ENCODE measurements at places on chromosomes 7 and 10.
A peak's percentile ranks its signal among the peaks of the same experiment; 100 is the strongest.

DNA sequence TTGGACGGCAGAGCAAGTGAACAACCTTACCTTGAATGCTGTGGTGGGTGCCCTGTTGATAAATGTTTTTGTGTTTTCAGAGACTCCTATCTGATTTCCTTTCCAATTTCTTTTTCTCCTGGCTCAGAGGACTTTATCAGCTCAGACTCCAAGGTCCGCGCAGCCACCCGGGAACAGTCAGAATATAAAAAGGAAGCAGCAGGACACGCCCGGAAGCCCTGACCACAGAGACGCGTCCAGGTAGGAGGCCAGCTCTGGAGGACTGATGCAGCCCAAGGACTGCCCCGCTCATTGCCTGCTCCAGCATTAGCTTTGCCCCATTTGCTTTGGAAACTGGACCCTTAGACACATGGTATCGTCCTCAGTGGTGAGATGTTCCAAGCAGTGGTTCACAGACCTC, 61.3 kb downstream of the TACC2 start:
- DNase-seq, result no peak

DNA sequence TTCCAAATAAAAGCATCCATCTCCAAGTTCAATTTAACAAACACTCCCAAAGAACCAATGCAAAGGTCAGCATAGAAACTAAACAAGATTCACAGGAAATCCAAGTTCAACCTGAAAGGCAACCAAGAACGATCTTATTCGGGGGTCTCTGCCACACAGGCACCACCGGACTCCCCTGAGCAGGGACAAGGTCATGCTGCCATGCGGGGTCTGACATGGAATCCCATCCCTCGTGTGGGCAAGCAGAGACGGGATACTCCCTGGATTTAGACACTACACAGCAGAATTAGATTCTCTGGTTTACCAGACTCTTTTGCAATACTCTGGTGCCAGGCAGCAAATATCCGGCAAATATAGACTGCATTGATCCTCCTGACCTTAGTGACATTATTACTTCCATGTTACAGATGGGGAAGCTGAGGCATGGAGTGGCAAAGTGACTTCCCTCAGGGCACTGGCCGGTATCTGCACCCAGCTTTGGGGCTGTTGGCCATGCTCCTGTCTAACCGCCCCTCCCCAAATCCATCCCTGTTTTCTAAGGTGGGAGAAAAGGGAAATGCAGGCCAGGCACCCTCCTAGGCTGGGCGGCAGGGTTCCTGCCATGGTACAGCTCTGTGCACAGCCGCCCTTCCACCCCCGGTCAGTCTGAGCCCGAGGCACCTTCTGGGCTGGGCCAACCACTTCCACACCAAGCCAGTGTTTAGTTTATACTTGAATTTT, 111.8 kb downstream of the VIPR2 start:
- no peak for DNase-seq

DNA sequence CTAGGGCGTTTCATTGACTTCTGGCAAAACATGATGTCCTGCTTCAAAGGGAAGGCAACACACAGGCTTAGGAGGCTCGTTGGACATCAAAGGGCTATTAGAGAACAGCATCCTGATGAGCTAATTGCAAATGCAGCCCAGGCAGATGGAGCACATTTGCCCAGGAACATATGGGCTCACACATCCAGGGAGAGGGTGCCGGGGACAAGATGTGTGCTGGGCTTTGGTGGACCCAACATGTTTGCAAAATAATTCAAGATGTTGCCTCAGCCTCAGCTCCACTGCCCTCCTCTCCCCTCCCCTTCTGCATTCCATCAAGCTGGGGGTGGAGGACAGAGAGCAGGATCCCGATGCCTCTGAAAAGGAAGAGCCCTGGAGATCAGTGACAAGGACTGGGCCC, 217.1 kb upstream of the ZMIZ1 start:
- DNase-seq, result peak; percentile 36

GRCh38 chr7:47374538-47374937, 207.4 kb downstream of the TNS3 start:
- DNase-seq, result no peak

DNA sequence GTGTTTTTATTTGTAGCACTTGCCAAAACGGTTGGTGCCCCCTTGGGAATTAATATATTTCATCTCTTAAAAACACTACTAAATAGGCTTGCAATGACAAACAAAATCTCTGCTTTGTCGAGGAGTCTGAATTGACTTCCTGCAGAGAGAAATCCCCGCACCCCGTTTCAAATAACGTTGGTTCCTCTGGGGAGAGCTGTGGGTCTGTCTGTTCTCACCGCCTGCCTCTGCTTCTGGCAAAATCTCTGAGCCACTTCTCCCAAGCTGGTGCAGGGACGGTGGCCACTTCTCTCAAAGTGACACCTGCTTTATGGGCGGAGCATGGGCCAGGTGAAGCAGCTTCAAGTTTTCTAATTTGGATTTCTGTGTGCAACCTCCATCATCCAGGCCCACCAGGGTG, 186.3 kb upstream of the ADARB2 start:
- DNase-seq, result no peak

GRCh38 chr7:138943061-138943460, 38.1 kb downstream of the KIAA1549 start:
- no peak for DNase-seq

- DNase-seq, result no peak
Observed at GRCh38 chr7:71457846-71458590, 326.1 kb downstream of the GALNT17 start.

GRCh38 chr10:60394446-60394845, 4.8 kb upstream of the ANK3 start:
- DNase-seq, result no peak

GRCh38 chr7:2720024-2720423, 32.0 kb downstream of the AMZ1 start:
- no peak for DNase-seq

DNA sequence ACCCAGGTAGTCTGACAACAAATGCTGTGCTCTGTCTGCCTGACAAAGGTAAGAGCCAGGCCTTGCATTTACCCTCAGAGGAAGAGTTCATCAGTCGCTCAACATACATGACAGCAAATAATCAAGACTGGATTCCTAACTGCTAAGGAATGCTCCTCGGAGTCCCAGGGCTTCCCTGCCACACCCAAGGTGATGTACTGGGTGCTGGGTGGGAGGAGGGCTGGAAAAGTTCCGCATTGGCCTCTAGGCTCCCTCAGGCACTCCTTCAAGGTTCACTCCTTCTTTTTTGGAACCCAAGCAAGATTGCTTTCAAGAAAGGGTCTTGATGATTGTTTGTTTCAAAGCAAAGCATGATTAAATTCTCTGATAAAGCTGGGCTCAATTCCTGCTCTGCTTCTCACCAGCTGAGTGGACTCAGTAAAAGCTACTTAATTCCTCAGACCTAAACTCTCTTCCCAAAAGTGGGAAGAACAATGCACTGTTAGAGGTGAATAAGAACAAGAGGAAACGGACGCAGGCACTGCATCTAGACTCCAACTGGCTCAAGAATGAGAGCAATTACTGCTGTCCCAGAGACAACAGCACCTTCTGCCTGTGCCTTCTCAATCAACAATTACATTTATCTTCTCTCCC, 173.5 kb downstream of the ELMO1 start:
- no peak for DNase-seq

GRCh38 chr10:80609331-80609730, 71.6 kb downstream of the SH2D4B start:
- no peak for DNase-seq

DNA sequence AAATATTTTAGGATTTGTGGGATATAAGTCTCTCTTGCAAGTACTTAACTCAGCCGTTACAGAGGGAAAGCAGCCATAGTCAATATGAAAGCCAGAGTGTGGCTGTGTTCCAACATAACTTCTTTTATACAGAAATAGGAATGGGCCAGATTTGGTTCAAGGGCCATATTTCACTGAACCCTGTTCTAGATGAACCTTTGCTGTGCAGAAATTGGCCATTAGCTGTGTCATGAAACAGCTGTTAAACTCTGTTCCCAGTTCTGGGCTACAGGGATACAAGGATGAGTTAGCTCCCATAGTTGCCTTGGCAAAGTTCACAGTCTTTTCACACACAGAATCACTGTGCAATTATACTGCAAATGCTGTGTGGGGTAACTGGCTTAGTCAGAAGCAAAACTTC, 213.9 kb upstream of the LRRN3 start:
- no peak for DNase-seq

DNA sequence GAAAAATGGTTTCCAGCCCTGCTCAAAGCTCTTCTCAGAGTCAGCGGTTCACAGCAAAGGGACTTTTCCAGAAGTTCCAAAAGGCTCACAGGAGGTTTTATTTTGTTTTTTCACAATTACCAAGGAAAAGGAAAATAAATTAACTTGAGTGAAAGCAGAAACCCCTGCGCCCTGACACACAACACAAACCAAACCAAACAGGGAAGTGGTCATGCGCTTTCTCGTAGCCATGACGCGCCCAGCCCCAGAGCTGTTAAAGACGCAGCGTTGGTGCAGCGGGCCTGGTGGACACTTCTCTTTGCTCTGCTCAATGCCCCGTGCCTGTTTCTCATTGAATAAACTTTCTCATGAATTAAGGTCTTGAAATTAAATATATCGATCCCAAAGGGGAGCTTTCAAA, 134.4 kb upstream of the LYZL2 start:
- no peak for DNase-seq

DNA sequence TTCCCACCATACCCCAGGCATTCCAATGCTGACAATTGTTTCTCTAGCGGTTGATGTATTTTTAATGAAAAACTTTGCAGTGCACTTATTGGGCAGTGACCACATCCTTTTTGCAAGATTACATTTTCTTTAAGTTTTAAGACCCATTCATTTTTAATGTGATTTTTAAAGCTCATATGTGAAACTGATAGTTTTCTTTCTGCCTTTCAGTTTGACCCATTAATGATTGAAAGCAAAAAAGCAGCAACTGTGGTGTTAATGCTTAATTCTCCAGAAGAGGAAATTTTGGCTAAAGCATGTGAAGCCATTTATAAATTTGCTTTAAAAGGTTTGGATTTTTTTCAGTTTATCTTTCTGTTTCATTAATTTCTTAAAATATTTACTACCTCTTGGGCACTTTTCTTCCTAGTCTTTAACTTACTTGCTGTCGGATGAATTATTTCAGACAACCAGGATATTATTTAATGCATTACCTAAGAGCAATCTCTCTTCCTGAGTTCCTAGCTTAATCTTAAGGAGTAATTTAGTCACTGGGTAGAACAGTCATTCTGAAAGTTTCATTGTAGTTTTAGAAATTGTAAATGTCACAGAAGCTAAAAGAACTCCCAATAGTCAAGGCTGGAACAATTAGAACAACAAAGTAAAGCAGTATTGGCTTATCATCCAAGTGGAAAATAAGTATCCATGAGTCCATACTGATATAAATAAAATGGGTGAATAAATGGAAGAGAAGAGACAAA, 18.3 kb downstream of the ARMC3 start:
- no peak for DNase-seq

- DNase-seq, result no peak
Observed at GRCh38 chr7:91767820-91768219, 112.7 kb downstream of the MTERF1 start.

DNA sequence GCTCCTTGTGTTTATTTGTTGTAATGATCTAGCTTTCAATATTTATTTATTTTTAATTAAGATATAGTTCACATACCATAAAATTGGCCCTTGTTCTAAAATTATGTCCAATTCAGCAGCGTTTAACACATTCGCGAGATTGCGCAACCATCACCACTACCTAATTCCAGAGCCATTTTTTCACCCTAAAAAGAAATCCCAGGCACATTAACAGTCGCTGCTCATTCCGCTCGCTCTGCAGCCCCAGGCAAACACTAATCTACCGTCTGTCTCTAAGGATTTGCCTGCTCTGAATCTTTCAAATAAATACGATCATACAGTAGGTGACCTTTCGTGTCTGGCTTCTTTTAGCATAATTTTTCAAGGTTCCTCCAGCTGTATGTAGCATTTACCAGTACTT, 616.7 kb downstream of the CALN1 start:
- DNase-seq, result no peak

GRCh38 chr10:69449841-69450240, 1.4 kb upstream of the TSPAN15 start:
- no peak for DNase-seq

DNA sequence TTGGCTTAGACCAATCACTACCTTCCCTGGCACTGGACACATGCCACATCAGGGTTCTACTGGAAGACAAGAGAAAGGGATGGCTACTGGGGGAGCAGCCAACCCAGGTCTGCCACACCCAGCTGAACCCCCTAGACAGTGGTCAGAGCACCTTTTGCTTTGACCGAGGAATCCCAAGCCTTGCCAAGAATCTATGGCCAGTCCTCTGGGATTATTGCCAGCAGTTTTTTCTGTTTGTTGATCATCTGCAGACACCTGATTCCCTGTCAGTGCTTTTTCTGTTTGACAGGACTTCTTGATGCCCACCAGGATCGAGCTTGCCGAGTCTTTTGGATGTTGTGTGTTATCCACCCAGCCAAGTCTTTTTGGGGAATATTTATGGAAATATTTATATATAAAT, 476.2 kb upstream of the GALNT17 start:
- no peak for DNase-seq

DNA sequence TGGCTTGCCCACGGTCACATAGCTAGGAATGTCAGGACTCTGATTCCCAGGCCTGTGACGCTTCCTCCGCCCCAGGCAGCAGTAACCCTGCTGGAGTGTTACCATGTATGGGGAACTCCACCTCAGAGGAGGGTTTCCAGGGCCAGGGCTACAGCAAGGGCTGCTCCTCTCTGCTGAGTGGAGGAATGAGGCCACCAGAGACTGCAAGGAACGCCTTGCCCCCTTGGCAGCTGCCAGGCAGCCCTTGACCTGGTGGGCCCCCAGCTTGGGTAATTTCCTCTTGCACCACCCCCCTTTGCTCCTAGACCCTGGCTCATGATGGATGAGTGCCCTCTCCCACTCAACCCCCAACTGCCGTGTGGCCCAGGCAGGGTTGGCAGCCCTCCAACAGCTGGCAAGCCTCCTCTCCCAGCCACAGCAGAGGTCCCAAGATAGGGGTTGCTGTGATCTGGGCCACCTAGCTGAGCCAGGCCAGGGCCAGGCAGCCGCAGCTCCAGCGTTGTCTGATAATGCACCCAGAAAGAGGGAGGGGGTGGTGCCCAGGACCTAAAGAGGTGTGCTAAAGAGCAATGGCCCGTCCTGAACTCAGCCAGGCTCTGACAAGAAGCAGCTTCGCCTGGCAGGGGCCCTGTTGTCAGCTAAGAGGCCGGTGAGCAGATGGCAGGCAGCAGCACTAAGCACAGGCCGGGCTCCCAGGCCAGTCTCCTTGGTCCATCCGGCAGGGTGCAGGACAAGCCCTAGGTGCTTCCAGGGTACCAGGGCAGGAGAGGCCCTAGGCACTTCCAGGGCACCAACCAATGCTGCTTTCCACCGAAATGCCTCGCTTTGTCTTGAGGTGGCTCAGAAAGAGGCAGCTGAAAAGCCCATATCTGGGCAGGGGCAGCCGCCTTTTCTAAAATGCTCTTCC, 35.4 kb downstream of the DRGX start:
- no peak for DNase-seq

- no peak for DNase-seq
Observed at GRCh38 chr7:124403587-124403986, 362.0 kb downstream of the GPR37 start.

DNA sequence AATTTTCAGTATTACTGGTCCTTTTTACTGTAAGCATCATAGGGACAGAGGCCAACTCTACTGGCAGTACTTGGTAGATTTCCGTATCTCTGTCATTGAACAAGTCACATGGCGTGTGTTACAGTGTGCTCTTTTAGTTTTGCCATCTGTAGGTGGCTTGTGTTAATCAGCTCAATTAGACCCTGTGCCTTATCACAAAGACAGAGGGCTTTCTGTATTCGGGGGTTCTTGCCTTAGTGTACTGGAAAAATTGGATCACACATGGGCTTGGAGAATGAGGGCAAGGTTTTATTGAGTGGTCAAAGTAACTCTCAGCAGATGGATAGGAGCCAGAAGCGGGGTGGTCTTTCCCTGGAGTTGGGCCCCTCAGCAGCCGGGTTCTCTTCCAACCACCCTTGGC, 21.3 kb upstream of the LRGUK start:
- DNase-seq, result no peak

Measured in AG09319 (cell line).